ENCODE measurements at places on chromosomes 1 and 21.
A peak's percentile ranks its signal among the peaks of the same experiment; 100 is the strongest.

DNA sequence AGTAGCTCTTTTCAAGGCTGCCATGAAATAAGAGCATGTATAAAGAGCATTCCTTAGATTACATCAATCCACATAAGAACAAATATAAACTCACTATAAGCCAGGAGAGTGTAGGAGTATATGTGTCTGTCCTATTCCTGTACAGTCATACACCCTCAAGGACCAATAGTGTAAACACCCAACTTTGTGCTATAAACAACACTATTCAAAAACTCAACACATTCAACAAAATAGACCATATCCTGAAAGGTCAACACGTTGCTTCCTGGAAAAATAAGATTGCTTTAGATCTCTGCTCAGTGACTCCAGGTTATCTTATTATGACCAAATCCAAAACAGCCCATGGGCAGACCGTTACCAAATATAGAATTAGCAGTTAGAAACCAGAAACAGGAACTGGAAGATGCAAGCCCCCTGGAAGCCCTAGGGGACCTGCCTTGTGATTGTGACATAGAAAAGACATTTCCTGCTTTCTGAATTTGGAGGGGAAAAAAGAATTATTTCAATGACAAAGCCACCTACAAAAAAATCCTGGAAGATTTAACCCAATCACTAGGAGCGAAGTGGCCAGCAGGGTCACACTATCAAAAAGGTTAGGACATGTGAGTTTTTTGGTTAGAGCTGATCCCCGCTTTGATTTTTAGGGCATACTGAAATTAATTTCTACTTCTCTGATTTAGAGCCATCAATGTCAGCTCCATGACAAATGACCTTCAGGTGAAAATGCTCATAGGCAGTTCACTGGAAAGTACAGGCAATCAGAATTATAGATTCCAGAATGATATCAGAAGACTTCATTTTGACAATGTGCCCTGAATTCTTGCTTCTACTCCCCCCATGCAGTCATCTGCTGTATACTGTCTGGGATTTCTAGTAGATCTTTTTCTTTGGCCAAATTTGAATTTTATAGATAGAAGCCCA lies 59.9 kb downstream of the LRRC8C start:
- DNase-seq = no peak

- peak; percentile 69 for DNase-seq
Observed at GRCh38 chr1:209911746-209912145, 26.3 kb upstream of the SYT14 start.

GRCh38 chr1:206970446-206970845 lies at the start of gene FCAMR:
Gene FCAMR (minus strand): TSS chr1:206970460. CDS start chr1:206970125, 335 bp downstream.
- DNase-seq = no peak

DNA sequence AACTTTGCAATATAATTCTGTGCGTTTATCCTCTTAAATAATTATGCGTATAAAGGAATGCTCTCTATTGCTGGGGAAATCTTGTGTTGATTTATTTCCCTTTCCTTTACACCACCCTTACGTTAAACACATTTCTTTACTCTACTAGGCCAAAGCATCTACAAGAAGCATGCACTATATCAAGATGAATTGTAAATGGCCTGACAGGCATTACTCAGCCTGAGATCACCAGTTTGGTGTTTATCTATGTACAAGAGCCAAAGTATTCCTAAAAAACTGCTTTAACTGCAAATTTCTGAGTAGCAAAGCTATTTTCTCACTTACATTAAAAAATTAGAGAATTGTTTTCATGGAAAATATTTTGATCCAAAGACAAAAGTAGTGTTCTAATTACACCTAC lies 114.8 kb downstream of the TYW3 start:
- DNase-seq = no peak

DNA sequence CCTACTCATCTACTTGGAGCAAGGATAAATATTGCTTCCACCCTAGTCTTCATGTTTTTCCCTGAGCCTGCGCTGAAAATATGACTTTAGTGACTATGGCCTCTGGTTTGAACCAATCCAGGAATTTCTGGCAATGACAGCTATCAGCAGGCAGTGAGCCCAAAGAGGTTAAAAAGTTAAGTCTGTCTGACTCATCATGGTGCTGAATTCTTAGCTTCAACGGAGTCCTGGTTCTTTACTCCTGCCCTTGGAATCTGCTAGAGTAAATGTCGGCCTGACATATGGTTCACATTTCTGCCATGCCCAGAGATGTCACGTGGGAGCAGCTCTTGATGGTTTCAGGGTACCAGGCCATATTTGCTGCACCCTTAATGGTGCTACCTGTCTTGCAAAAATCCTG lies 351.6 kb upstream of the PLXNA2 start:
- no peak for DNase-seq

GRCh38 chr1:201497935-201498509 lies 8.9 kb downstream of the CSRP1 start:
- no peak for DNase-seq

DNA sequence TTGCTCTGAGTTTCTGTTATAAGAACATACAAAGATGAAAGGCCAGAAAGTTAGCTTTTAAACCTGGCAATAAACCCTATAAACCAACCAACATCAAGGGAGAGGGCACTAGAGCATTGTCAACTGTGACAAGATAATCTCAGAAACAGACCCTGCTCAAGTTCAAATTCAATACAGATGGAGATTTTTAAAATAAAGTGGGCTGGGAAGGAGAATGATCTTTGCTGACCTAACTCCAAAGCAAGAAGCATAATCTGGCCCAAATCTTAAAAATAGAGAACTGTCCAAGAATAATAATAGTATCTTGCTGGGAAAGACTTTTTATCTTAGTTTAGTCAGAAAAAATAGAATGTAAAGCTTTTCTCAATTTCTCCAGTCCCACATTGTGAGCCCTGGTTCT lies 485.5 kb downstream of the DISC1 start:
- no peak for DNase-seq

DNA sequence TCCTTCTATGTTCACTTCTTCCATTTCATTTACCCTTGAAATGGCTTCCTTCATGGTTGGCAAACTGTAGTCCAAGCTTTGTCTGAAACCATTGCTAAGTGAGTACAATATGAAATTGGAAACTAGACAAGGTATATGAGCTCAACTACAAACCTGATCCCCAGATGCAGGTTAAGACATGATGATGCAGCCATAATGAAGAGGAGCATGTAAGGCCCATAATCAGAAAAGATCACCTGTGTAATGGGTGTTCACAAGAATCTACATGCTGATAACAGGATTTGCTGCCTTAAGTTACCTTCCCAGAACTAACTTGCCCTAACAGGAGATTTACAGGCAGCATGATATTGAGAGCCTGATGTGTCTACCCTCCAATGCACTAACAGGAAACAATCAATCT lies 153.9 kb downstream of the KCNH1 start:
- DNase-seq = no peak

- no peak for DNase-seq
Observed at GRCh38 chr1:43309405-43310025, 8.7 kb downstream of the TIE1 start.

GRCh38 chr1:222167111-222167510 lies 380.8 kb downstream of the HHIPL2 start:
- peak; percentile 59 for DNase-seq
